ENCODE measurements at places on chromosomes 4 and X. TPM values are rescaled to one million over a fixed set of nuclear protein-coding genes. Genes with fewer than 3 reads are reported as not detected.

Gene PCDH10
- total RNA-seq: not detected

Gene PABPC1L2A
- total RNA-seq: not detected

Gene FAM3A
- total RNA-seq: 32.7 TPM

Gene SPANXD
- not detected for total RNA-seq

Gene CSAG1
- total RNA-seq: not detected

Gene SLC6A14
- not detected for total RNA-seq

Gene RAB40AL
- not detected for total RNA-seq

Gene NDST4
- not detected for total RNA-seq

Gene TCP11X2
- total RNA-seq: not detected

Gene FAAH2
- total RNA-seq: 1.5 TPM

Gene SOD3
- total RNA-seq: not detected

Gene CHRNA9
- total RNA-seq: not detected

Gene NDST3
- not detected for total RNA-seq

Gene FSTL5
- not detected for total RNA-seq

Gene SSX2B
- not detected for total RNA-seq

Measured in activated naive CD4-positive, alpha-beta T cell treated with anti-CD3 and anti-CD28 coated beads, Interleukin-2, amount 50 U/mL, for 72 hours (primary cell).